A673 (cell line): ENCODE measurements at places on chromosomes 3 and 15. TPM values are rescaled to one million over a fixed set of nuclear protein-coding genes. Genes with fewer than 3 reads are reported as not detected.
A peak's percentile ranks its signal among the peaks of the same experiment; 100 is the strongest.

SLC9C1 gene
- not detected in 2 replicates for total RNA-seq

SMAD6 gene
- 50.1 and 63.9 TPM in 2 replicates for total RNA-seq

TGM5 gene
- not detected in 2 replicates for total RNA-seq

DNAH1 gene
- 1.3 and 1.8 TPM in 2 replicates for total RNA-seq

PDZRN3 gene
- 0.24 and 0.31 TPM in 2 replicates for total RNA-seq

GOLGA8T gene
- total RNA-seq = not detected in 2 replicates

FOXB1 gene
- total RNA-seq = not detected in 2 replicates

SCG5 gene
- 0.90 and 3.1 TPM in 2 replicates for total RNA-seq

ACTC1 gene
- not detected in 2 replicates for total RNA-seq

CCR2 gene
- not detected in 2 replicates for total RNA-seq

MAGEL2 gene
- total RNA-seq = not detected in 2 replicates

DNA sequence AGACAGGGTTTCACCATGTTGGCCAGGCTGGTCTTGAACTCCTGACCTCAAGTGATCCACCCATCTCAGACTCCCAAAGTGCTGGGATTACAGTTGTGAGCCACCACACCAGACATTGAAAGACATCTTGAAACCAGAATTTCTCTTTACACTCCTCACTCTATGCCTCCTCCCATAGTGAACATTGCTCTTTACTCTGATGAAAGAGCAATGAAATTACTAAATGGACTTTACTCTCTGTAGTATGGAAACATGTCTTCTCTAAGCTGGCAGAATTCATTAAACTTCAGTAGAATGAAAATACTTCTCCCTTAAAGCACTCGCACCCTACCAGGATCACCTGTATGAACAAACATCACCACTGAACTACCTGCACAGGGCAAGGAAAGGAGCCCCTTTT is 27.8 kb upstream of the TFG start:
- no peak for DNase-seq

- DNase-seq = no peak
These were observed 148.9 kb downstream of the ROBO1 start for GRCh38 chr3:79618883-79619282.

DNA sequence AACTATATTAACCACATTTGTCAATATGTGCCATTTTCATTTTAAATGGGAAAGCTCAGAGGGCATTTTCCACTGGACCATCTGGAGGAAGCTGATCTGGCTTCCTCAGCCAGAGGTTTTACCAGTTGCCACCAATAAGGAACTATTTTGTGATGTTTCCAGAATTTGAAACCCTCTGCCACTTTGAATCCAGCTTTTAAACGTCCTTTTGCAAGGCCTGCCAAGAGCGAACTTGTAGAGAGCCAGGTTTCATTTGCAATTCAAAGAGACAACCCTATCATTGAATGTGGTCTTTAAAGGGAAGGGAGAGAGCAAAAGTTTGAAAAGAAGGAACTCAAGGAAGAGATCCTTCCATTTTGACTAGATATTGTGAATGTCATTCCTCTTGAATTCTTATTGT is 123.3 kb upstream of the CHL1 start:
- no peak for DNase-seq

GRCh38 chr15:37059086-37059485 is 41.3 kb downstream of the MEIS2 start:
- DNase-seq = no peak

- no peak for DNase-seq
These were observed 40.7 kb upstream of the CHST2 start for GRCh38 chr3:143078883-143079282.

GRCh38 chr3:25396686-25397085 is 31.4 kb upstream of the RARB start:
- DNase-seq = no peak

- DNase-seq = no peak
These were observed 96.4 kb upstream of the IGSF10 start for GRCh38 chr3:151557068-151557840.

DNA sequence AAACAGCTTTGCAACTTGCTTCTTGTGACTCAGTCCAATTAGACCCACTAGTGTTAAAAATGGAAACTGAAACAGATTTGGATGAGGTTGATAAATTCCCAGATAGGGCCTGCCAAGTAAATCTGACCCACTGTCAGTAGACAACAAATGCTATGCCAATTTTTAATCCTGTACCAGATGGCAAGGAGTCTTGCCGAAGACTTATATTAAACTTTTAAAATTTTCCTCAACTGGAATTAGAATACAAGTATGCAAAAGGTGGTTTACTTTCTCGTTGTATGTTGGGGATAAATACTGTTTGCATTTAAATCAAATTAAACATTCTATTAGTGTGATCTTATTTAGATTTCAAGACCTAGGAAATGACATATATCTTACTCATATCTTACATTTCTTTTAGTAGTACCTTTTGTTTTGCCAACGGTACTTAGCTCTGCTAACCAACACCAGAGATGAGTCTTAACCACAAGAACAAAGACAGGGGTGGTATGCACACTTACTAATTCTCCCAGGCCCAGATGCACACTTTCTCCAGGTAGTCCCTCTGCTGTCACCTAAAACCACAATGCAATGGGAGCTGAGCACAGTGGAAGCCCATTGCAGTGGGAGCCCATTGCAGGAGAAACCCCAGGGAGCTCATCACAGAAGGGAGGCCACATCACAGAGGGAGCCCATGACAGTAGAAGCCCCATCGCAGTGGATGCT is 77.8 kb downstream of the WWTR1 start:
- no peak for DNase-seq

- DNase-seq = no peak
These were observed 58.8 kb downstream of the TNIK start for GRCh38 chr3:171401432-171401831.

DNA sequence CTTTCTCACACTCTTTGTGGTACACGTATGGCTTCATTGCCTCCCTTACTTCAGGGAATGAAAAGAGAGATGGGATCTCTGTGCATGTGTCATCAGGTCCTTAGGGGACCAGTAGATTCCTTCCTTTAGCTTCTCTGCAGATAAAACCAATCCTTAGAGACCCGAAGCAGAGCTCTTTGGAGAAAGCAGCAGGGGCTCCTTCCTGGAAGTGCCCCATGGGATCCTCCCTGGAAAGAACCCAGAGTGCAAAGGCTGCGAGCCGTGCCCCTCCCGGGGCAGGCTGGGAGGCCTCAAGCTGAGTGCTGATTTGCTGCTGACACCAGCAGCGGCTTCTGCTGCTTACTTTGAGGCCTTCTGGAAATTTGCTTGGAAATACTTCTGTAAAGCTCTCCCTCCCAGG is 328.6 kb upstream of the RGMA start:
- DNase-seq = peak; percentile 67

DNA sequence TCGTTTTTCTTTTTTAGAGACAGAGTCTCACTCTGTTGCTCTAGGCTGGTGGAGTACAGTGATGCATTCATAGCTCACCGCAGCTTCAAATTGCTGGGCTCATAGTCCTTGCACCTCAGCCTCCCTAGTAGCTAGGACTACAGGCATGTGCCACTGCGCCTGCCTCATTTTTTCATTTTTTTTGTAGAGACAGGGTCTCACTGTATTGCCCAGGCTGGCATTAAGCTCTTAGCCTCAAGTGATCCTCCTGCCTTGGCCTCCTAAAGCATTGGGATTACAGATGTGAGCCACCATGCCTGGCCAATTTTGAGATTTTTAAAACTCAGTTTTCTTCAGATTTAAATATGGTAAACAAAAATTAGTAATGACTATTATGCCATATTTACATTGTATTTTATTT is 29.0 kb downstream of the SKIL start:
- DNase-seq = no peak

GRCh38 chr3:99503350-99503749 is 135.0 kb upstream of the COL8A1 start:
- DNase-seq = no peak

- DNase-seq = peak; percentile 51
These were observed 2.8 kb upstream of the SMCO1 start for GRCh38 chr3:196517919-196518318.

DNA sequence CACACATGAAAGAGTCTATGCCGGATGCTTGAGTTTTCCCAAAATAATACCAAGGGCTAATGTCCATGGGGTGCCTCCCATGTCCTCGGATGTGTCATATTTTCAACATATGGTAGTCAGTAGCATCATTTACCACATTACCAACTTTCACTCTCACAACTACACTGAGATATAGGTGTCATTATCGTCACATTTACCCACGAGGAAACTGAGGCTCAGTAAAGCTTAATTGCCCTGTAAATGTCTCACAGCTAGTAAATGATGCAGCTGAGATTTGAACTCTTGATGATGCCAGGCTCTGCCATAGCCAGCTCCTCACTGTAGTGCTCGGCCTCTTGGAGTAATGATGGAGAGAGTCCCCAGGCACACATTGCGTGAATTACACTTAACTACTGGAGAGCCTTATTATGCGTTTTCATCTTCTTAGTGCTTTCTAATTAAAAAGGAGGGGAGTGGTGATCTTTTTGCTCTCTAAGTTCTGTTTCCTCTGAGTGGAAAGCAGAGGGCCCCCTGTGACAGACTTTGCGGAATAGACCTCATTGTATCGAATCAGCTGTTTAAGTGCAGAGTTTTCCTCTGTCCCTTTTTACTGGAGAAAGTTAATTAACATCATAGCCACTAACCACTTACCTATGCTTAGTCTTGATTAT is 142.0 kb upstream of the SLCO3A1 start:
- no peak for DNase-seq

GRCh38 chr15:56890038-56890437 is 28.4 kb upstream of the TCF12 start:
- DNase-seq = no peak

DNA sequence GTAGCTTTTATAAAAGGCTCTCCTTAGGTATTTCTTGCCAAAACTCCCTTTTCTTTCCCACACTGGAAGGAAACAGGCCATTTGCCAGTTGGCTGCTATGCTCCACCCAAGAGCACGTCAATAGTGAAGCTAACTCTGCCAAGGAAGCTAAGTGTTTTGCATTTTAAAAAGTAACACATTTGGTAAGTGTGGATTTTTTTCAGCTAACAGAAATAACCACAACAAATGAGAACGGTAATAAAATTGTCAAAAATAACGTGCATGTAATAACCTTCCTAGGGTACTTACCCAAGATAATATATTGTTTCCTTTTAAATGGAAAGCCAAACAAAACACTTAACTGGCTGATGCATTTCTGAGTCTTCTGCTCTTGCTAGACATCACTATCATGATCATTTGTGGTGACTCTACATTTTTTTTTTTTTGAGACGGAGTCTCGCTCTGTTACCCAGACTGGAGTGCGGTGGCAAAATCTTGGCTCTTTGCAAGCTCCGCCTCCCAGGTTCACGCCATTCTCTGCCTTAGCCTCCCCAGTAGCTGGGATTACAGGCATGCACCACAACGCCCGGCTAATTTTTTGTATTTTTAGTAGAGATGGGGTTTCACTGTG is 4.6 kb downstream of the DPP8 start:
- peak; percentile 22 for DNase-seq

DNA sequence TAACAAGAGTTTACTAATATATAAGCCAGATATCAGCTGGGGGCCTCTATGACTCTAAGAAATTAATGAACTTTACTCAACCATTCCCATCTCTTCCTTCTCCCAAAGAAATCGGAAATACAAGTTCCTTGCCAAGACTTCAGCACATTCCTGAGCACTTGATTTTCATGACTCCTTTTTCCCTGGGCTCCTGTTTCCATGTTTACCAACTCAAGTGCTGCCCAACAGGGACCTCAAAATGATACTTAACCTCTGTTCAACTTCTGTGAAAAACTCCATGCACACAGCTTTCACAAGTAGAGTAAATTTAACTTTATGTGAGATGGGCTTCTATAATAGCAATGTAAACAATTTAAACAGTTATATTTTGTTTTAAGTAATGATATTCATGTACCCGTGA is 315.8 kb upstream of the CDIN1 start:
- DNase-seq = no peak

GRCh38 chr3:27533261-27533607 is 49.0 kb upstream of the SLC4A7 start:
- DNase-seq = no peak

DNA sequence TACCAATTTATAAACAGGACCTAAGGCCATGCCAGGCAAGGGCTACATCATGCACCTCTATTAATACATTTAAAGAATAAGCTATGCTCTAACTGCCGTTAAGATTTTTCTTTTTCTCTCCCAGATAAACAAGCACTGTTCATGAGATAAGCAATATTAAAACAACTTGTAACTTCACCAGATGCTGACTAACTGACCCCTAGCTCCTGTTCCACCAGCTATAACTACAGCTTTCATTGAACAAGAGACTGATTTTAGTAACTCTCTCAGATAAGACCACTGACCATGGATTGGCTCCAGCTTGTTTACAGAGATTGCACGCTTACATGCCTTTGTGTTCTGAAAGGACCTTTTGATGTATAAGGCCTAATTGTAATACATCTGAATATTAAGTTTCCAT is 540.7 kb upstream of the NECTIN3 start:
- DNase-seq = no peak

GRCh38 chr3:1532935-1533606 is 440.2 kb downstream of the CNTN6 start:
- DNase-seq = no peak

DNA sequence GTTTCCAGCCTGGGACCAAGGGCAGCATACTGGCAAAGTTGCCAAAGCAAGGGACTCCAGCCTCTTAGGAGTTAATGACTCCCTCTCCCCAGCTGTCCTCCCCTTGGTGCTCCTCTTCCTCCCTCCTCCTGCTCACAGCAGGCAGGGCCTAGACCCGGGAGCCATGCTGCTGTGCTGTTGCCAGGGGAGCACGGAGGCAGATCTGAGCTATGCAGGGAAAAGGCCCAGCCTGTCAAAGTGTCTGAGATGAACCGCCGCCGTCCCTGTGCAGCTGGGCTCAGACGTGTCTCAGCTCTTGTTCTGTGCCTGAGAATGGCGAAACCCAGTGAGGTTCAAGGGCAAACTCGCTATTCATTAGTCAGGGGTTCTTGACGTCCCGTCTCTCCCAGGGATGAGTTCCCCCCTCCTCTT is 60.8 kb upstream of the POLG start:
- DNase-seq = no peak

GRCh38 chr3:23648996-23649395 is 156.8 kb upstream of the UBE2E1 start:
- no peak for DNase-seq

DNA sequence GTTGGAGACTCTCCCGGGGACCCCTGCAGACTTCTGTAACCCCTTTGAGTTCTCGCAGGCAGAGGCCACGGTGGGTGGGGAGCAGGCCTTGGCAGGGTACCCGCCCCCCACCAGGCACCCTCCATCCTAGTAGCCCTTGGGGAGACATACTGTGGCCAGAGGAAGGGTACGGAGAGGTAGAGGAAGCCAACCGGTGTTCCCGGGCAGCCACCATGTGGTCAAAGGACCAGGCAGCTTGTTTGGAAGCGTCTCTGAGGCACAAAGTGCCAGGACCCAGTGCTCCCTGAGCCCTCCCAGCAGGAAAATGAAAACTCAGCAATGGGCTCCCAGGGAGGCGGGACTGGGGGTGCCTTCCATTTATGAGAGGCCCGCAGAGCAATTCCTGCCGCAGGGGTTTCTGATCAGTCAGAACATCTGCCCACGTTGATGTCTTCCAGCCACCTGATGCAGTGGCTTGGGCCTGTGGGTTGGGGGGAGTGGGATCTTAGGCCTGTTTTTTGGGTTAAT is 53.0 kb upstream of the CGNL1 start:
- DNase-seq = no peak
